ENCODE measurements at places on chromosomes 2 and 18.

- DNase-seq, result no peak
These were observed 39.9 kb downstream of the REEP1 start for GRCh38 chr2:86297382-86298147.

GRCh38 chr2:52395912-52396311 is 1364.0 kb upstream of the NRXN1 start:
- DNase-seq, result no peak

DNA sequence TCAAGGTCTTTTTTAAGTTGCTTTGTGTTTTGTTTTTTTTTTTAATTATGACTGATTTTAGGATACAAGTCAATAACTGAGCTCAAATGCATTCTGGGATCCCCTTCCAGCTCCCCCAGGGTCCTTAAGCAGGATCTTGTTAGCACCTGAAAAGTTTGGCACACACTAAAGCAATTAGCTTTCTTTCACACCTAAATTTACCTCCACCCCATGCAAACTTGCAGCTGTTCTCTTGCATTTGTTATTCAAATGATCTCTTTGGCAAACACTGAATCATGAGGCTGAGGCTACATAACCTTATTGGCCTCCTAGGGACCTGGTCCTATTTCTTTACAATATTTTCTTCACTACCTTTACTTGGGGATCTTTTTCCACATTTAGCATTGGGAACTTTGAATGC is 2026.1 kb upstream of the CELF4 start:
- DNase-seq, result no peak

- no peak for DNase-seq
These were observed at the start of gene ITGB6 for GRCh38 chr2:160199683-160200389. Gene ITGB6 (minus strand): TSS chr2:160200272. CDS start chr2:160200063, 209 bp downstream.

GRCh38 chr2:184316921-184317320 is 281.4 kb upstream of the ZNF804A start:
- DNase-seq, result no peak

GRCh38 chr2:230244211-230244610 is 18.7 kb downstream of the SP140 start:
- no peak for DNase-seq

GRCh38 chr18:78816114-78816513 is 163.5 kb upstream of the SALL3 start:
- DNase-seq, result no peak

GRCh38 chr2:29770846-29771245 is 150.5 kb downstream of the ALK start:
- DNase-seq, result no peak

DNA sequence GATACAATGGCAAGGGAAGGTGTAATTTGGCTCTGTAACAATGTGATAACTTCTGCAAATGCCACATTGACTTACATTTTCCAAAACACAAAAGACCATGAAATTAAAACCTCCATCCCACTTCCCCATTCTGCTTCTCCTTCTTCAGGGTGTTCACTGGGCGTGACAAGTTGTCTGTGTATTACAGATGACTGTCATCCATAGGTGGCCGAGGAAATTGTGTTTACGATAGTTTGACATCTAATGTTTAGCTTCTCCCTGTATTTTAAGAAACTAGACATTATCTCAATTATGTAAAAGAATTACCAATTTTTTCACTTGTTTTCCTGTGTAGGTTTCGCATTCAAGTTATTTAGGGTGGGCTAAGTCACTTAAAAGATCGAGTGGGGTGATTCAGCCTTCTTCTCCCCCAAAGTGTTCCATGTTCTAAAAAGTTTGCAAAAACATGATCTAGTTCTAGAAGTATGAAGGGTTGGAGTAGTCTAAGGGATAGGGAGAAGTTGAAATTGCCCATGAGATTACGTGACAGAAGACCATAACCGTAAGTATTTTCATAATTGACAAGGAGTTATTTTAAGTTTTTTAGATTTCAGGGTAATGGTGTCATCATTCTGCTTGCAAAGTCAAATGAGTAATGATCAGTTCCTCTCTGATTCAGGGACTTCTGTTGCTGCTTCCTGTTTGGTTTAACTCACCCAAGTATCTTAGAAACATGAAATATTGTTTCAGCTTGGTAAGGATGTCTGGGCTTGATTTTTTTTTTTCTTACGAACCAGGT is 25.2 kb upstream of the CYTIP start:
- DNase-seq, result no peak

DNA sequence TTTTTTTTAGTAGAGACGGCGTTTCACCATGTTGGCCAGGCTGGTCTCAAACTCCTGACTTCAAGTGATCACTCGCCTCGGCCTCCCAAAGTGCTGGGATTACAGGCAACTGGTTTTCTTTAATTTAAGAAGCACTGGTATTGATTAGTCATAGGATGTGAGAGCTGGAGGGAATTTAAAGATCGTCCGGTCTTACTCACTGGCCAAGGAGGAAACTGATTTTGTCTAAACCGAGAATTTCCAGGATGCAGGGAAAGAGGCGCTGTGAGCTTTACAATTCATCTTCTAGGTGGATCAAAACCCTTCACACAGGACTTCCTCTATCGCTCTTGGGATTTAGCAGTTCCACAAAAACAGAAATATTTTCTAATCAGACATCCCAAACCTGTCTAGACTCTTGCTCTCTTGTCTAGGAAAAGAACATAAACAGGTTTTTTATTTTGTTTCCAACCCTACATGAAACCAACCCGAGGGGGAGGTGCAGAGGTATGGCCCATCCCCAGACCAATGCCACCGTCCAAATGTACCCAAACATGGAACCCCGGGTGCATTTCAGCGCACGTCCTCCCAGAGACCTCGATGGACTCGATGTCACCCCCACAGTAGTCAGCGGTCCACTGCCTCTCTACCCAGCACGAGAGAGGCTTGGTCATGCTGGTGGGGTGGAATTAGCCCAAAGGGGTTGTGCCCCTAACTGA is 12.5 kb upstream of the TUBB6 start:
- DNase-seq, result no peak

DNA sequence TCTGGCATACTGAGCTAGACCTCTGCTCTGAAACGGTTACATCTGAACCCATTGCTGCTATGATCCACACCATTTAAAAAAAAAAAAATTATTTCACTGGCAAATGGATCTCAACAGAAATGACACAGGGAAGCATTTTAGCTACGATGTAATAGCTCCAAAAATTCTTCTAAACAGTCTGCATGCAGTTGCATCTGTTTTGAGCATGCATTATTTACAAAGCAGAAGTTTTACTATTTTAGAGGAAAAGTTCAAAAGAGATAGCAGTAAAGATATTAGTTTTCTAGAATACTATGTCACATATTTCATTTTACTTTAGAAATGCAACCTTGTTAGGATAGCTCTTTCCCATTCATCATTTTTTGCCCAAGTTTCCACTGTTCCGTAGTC is 265.7 kb downstream of the MEIS1 start:
- DNase-seq, result no peak

GRCh38 chr2:176151442-176152287 is at the start of gene HOXD4:
Gene HOXD4 (plus strand): TSS chr2:176151550. CDS start chr2:176151634, 84 bp downstream.
- DNase-seq, result no peak

DNA sequence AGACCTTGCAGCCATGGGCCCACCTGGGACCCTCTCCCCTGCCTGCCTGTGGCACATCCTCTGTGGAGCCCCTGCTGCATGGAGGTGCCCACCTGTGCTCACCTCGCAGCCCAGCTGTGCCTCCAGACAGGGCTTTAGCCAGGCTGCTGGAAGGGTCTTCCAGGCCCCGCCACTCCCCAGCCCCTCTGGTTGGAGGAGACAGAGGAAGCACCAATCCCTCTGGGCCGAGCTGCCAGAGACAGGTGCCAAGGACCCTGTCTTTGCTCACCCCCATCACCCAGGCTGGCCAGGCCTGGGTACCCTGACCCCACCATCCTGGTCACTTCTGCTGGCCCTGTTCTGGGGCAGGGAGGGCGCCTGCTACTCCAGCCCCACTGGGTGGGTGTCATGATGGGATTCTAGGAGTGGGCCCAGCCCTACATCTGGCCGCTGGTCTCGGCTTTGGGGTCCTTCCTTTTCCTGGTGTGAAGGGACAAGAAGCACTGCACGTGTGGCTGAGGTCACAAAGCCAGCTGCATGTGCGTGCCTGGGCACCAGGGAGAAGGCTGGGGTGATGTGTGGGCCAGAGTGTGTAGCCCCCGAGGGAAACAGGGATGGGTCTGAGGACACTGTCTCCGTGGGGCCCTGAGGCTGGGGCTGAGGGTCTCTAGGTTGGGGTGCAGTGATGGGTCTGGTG is 9.3 kb upstream of the NEU4 start:
- no peak for DNase-seq

DNA sequence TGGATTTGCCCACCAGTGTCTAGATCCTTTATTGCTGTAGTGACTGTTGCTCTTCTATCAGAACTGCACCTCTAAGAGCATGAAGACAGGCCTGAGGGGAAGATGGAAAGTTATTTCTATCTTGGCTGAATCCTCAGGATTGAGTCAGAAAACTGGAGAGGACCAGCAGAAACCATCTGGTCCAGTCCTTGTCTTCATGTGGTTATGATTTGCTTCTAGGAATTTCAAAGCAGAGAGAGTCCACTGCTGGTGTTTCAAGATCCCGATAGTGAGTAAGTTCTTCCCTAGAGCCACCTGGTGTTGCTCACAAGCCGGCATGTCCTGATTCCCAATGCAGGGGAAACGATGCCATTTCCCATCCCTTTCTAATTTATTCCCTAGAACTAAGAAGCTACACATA is 84.2 kb downstream of the NCKAP5 start:
- DNase-seq, result no peak

GRCh38 chr2:154457286-154457685 is 241.2 kb upstream of the KCNJ3 start:
- no peak for DNase-seq

GRCh38 chr2:38407111-38407682 is 30.1 kb upstream of the ATL2 start:
- no peak for DNase-seq
